NCI-H510A (cell line): ENCODE measurements at places on chromosomes 2 and 18.
A peak's percentile ranks its signal among the peaks of the same experiment; 100 is the strongest.

GRCh38 chr2:213818436-213818835 lies 534.2 kb downstream of the SPAG16 start:
- no peak for DNase-seq

DNA sequence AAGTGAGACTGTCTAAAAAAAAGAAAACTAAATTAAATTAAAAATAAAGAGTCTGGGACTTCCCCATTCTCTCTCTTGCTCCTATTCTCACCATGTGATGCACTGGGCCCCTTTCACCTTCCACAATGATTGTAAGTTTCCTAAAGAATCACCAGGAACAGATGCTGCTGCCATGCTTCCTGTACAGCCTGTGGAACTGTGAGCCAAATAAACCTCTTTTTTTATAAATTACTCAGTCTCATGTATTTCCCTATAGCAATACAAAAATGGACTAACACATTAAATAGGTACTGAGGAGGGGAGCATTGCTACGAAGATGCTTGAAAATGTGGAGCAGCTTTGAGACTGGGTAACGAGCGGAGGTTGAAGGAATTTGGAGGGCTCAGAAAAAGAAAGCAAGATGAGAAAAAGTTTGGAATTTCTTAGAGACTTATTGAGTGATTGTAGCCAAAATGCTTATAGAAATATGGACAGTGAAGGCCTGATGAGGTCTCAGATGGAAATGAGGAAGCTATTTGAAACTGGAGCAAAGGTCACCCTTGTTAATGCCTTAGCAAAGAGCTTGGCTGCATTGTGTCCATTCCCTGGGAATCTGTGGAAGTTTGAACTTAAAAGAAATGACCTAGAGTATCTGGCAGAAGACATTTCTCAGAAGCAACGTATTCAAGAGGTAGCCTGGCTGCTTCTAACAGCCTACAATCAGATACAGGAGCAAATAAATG lies 128.7 kb downstream of the EIPR1 start:
- DNase-seq = no peak

- DNase-seq = no peak
These were observed 7.2 kb upstream of the PUM2 start for GRCh38 chr2:20357638-20358389.

GRCh38 chr2:195468771-195469170 lies 188.3 kb upstream of the SLC39A10 start:
- DNase-seq = no peak

DNA sequence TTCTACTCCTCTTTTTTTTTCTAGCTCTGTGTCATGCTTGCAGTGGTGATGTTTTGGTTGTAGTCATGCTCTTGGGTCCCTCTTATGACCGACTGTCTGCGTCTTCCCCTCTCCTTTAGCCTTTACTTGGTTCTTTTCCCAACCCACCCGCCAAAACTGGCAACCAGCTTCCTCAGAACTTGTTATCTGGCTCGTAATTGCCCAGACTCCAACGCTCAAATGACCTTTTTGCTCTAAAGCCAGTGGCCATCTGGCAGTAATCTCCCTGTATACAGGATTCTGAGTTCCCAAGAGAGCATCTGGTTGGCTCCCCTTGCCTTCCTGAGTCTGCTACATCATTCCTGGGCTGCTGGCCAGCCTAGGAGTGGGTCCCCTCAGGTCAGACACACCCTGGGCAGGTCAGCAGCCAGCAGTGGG lies 147.2 kb downstream of the MGAT5 start:
- no peak for DNase-seq

- no peak for DNase-seq
These were observed 8.9 kb downstream of the LAPTM4A start for GRCh38 chr2:20042531-20042930.

- DNase-seq = no peak
These were observed 54.5 kb downstream of the EPAS1 start for GRCh38 chr2:46351750-46352138.

GRCh38 chr2:98477036-98477435 lies 32.4 kb downstream of the INPP4A start:
- no peak for DNase-seq

DNA sequence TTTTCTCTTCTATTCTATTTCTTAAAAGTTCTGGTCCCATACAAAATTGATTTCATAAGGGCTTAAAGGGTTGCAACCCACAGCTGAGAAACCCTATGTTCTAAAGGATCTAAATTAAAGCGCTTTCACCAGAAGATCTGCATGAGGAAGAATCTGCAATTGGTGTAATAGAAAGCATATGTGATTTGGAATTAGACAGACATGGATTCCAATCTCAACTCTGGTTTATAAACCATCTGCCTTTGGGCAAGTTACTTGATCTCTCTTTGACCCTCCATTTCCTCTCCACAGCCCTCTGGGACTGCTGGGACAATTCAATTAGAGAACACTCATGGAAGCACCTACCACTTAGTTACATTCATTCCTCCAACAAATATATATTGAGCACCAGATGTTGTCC lies 178.7 kb downstream of the ANTXR1 start:
- DNase-seq = no peak

- peak; percentile 74 for DNase-seq
These were observed 60.8 kb downstream of the MFSD6 start for GRCh38 chr2:190468814-190469569.

DNA sequence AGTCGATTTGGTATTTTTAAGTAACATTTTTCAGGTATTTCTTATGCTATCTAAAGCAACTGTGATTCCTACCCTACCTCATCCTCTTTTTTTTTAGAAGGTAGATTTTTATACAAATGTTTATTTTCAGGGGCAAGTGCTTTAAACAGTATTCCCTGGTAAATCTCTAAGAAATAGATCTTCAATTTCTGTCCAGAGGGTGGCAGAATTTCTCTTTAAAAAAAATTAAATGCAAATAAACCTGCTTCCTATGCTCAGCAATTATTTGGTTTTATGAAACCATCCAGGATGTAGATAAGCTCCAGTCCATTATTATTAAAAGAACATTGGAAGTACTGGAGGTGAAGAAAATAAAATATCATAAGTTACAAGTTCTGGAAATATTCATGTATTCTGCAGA lies 191.9 kb downstream of the MYO3B start:
- peak; percentile 32 for DNase-seq

DNA sequence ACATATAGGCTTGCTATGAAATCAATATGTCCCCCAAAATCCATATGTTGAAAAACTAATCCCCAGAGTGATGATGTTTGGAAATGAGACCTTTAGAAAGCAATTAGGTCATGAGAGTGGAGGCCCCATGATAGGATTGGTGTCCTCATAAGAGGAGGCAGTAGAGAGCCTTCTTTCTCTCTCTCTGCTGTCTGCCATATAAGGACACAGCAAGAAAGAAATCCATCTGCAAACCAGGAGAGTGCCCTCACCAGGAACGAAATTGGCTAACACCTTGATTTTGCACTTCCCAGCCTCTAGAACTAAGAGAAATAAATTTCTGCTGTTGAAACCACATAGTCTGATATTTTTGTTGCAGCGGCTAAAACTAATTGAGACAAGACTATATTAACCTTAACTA lies 89.5 kb downstream of the NBAS start:
- DNase-seq = peak; percentile 3

DNA sequence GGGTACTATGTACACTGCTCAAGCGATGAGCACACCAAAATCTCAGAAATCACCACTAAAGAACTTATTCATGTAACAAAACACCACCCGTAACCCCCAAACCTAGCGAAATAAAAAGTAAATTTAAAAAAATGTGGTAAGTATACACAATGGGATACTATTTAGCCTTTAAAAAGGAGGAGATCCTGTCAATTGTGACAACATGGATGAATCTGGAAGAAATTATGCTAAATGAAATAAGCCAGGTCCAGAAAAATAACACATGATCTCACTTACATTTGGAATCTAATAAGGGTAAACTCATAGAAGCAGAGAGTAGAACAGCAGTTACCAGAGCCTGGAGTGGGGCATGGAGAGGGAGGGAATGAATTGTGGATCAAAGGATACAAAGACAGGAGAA lies 98.5 kb upstream of the SPATS2L start:
- no peak for DNase-seq

GRCh38 chr18:5646739-5647138 lies 102.9 kb upstream of the EPB41L3 start:
- DNase-seq = no peak
